ENCODE measurements at places on chromosomes 12 and 14.

DNA sequence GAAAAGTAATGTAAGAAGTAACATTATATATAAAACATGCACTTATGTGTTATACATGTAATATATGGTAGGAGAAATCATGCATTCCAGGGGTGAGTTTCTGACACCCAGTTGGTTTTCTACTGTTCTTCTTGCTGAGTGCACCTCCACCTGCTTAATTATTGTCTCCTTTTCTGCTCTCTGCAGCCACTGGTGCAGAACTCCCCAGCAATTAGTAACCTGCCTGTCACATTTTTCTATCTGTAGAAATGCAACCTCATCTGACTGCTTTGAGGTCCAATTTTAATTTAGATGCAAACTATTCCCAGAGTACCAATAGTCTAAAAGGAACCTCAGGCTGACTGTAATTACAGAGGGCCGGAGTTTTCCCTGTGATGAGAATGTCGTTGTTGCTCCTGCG lies 842.1 kb downstream of the AACS start:
- DNase-seq = no peak

DNA sequence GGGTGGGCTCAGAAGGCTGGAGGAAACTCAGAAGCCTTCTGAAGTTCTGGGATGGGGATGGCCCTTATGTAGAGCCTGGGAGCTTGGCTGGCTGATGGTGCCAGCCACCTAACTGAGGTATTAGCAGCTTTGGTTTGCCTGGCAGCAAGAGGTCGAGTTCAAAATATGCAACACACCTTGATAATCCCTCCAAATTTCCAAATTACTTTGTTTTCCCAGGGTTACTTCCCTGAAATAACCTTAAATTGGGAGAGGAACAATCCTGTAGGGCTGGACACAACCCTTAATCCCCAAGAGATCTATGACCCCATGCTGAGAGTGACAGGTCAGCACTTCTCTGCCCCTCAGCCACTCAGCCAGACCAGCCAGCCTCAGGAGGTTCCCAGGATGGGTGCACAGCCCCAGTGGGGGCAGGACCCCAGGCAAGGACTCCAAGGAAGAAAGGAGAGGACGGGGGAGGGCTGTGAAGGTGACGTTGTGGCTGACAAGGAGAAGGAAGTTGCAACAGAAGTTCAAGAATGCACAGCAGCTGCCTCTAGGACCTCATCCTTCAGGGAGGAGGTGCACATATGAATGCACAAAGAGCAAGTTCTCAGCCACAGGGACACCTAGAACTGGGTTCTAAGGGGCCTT lies 18.6 kb upstream of the KRT77 start:
- no peak for DNase-seq

GRCh38 chr12:104669089-104669721 lies 212.5 kb downstream of the CHST11 start:
- DNase-seq = no peak

- no peak for DNase-seq
Measured at GRCh38 chr12:100295764-100296555, 29.0 kb downstream of the SCYL2 start.

DNA sequence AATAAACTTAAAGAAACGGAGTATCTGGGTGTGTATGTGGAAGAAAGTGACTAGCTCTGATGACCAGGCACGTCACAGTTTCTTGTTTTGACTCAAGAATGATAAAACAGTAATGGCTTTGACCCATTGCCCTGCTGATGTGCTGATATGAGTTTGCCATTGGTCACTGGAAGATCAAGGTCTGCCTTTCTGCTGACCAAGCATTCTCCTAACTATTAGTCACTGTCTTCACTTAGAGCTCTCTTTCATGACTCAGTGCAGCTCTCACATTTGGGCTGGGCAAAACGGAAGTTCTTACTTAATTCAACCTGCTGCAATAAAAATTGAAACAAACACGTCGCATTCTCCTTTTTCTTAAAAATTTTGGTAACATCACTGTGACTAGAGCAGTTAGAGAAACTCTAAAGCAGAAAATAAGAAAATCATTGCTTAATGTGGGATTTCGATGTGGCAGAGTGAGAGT lies 366.7 kb downstream of the BTG1 start:
- peak; percentile 25 for DNase-seq

GRCh38 chr12:91381309-91381804 lies 198.7 kb upstream of the DCN start:
- no peak for DNase-seq

DNA sequence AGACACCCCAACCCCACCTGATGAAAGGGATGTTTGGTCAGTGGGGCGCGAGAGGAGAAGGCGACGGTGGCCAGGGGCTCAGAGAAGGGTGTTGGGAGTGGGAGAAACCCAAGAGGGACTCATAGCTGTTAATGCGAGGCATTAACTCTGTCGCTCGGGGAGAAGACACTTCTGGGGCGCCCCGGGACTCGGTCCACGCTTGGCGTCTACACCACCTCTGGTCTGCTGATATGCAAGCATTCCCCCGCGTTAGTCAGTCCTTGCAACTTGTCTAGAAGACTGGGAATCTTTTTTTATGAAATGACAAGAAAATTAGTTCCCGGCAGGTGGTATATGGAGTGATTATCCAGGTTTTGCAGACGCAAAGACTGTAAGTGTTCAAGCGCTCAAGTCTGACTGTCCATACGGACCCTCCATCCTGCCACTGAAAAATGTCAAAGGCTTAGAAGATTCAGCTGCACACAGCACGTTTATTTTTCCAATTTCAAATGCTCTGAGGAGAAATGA lies 360 bp upstream of the SLC35F4 start:
- no peak for DNase-seq

- peak; percentile 68 for DNase-seq
Measured at GRCh38 chr14:75831952-75832351, 149.8 kb downstream of the TGFB3 start.

GRCh38 chr12:32171211-32171610 lies 64.6 kb downstream of the BICD1 start:
- no peak for DNase-seq

- no peak for DNase-seq
Measured at GRCh38 chr12:20142316-20142715, 226.0 kb upstream of the PDE3A start.

GRCh38 chr12:94092516-94093241 lies 55.7 kb upstream of the PLXNC1 start:
- no peak for DNase-seq

GRCh38 chr14:102898776-102899515 lies 23.5 kb upstream of the AMN start:
- no peak for DNase-seq

GRCh38 chr12:23528316-23528715 lies 421.2 kb downstream of the SOX5 start:
- DNase-seq = no peak

- DNase-seq = no peak
Measured at GRCh38 chr12:96048393-96048969, 13.1 kb upstream of the LTA4H start.
